KG1 (cell line): ENCODE measurements at places on chromosomes 12 and 14.
A peak's percentile ranks its signal among the peaks of the same experiment; 100 is the strongest.

GRCh38 chr12:29044799-29045198 lies 104.3 kb upstream of the FAR2 start:
- no peak for DNase-seq

DNA sequence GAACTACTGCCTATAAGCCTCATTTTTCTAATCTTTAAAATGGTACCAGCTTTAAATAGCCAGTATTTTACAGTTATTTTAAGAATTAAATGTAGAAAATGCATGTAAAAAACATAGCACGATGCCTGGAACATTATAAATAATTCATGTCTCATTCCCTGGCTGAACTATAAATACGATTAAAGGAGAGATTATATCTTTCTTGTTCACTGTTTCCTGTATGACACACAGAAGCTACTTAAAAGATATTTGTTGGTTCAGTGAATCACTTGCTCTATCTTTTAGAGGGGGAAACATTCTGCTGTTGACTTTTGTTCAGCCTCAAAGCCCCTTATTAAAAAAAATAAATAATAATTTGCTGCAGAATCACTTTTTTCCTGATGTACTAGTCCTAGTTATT lies 406.9 kb downstream of the LRFN5 start:
- no peak for DNase-seq

DNA sequence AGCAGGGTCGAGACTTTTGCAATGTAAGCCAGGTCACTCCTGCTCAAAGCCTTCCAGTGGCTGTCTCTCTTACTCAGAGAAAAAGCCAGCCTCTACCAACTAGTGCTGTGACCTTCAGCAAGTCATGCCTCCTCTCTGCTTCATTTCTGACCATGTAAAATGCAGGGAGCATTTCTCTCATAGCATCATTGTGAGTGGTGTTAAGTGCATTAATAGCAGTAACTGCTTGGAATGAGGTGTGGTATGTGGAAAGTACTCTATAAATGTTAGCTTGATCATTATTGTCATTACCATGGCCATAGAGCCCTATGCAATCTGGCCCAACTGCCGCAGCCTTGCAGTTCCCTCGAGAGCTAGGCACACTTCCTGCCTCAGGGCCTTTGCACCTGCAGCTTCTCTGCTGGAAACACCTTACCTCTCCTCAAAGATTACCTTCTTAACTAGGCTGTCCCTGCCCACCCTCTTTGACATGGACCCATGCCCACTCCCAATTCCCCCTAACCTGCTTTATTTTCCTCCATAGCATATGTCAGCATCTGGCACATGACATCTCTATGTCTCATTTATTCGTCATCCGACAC lies 10.9 kb downstream of the PLEKHD1 start:
- no peak for DNase-seq

DNA sequence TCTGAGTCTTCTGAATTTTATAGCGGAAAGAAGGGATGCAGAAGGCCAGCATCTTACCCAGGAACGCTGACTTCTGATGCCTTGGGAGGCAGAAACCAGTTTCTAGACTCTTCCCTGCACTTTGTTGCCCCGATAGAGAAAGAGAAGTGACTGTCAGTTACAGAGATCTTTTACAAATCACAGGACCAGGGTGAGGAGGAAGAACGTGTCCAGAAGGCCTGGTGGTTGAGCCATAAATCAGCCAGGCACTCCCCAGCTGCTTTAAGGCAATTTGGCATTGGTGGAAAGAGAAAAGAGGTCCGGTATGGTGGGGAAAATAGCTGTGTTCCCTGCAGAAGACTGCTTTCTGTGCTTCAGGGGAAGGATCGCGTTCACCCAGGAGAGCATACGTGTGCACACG lies 88.7 kb upstream of the KCNA1 start:
- DNase-seq = no peak

DNA sequence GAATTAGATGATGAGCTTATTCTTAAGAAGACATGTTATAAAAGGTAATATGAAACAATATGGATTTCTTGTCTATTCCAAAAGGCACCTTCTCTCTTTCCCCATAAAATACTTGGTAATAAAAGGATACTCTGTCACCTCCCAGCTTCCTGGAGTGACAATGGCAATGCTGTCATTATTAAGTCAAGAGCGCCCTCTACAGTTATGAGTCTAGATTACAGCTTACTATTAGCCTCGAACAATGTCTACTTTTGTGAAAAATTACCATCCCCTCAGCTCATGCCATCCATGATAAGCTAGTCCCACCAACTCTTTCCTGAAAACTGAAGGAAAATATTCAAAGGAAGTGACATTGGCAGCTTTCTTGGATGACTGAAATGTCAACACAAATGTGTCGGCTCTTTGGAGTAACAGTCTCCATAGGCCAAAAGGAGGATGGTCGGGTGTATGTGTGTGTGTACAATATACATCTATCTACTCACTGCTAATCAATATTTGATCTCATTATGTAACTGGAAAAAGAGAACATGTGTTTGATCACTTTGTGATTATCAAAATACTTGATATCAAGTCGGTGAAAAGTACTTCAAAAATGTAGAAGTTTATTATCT lies 48.7 kb upstream of the CDKN3 start:
- peak; percentile 13 for DNase-seq

DNA sequence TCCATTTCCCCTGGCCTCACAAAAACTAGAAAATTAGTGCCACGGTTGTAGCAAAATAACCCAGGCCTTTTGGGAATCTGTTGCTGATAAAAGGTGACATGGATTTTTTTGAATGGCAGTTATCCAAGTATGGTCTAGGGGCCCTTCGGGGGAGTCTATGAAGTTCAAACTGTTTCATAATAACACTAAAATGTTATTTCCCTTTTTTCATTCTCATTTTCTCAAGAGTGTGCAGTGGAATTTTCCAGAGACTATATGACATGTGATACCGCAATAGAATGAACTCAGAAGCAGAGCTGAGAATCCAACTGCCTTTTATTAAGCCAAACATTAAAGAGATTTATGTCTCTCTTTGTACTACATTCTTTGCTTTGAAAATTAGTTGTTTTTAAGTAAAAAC lies 26.9 kb downstream of the GSTZ1 start:
- peak; percentile 28 for DNase-seq

- DNase-seq = no peak
Measured at GRCh38 chr12:78584695-78585094, 279.9 kb upstream of the SYT1 start.

DNA sequence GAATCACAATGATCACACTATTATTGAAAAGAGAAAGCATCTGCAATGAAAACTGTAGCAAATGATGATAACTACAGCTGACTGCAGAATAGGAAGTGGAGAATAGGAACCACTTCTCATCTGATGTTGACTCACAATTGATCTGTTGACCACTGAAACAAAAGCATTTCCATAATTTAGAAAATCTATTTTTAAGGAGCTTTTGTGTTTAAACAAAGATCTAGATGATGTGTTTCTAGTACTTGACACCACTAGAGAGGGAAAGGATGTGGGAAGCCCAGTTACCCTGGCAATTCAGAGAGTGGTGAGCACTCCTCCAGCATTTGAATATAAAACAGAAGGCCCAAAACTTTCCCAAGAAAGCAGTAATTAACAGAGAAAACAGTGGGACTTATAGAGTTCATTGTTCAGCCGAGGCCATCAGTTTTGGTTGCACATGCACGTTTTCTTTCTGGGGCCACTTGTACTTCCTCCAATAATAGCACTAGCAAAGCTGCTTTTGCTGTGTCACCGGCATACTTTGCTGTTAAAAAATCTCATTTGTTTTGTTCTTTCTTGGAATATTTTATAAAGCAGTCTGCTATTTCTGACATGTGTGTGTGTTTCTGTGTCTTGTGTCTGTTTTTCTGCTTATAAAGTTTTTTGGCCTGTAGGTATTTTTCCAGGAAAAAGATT lies 76.1 kb upstream of the HECTD1 start:
- peak; percentile 9 for DNase-seq

DNA sequence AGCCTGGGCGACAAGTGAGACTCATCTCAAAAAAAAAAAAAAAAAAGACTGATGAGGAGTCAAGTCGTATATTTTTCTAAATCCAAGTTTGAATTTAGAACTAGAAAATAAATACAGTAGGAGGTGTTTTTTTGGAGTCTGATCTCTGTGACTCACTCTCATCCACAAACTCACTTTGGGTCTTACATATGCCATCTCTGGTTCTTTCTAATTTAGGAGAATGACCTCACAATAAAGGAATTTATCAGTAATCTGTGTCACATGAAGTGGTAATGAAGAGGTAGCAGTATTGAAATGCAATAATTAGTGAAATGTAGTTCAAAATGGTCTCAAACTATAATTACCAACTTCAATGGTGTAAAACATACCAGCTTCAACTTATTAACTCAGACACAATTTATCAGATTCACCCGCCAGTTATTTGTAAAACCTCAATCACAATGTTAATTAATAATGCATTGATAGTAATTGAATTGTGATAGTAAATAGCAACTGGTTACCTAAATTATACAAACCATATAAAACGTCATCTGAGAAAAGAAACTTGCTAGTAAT lies 4.4 kb upstream of the CFL2 start:
- no peak for DNase-seq

DNA sequence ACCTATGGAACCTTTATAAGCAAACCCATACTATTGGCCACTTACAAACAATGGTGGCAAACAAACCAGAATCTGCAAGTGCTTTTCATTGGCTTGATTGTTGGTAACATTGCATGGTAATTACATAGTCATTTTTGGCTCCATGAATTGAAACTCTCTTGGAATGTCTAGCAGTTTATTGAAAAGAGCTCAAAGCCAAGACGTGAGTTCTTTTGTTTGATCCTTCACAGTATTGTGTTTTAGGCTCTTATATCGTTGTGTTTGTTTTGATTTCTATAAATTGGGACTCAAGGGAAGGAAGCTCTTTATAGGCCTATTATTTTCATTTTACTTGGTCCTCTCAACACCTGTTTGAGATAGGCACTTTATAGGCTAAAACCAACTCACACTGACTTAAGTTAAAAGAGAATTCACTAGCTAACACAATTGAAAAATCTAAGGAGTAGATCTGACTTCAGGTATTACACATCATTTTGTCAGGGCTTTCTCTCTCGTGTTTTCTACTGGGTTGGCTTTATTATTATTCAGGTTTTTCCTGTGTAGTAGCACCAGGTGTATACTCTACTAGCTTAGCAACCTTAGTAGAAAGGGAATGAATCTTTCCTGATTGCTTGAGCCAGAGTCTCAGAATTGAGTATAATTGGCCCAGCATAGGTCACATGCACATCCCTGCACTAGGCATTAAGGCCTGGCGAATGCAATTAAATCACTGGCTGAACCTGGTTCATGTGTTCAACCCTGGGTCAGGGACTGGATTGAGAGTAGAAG lies 341.4 kb downstream of the RAD51B start:
- no peak for DNase-seq

DNA sequence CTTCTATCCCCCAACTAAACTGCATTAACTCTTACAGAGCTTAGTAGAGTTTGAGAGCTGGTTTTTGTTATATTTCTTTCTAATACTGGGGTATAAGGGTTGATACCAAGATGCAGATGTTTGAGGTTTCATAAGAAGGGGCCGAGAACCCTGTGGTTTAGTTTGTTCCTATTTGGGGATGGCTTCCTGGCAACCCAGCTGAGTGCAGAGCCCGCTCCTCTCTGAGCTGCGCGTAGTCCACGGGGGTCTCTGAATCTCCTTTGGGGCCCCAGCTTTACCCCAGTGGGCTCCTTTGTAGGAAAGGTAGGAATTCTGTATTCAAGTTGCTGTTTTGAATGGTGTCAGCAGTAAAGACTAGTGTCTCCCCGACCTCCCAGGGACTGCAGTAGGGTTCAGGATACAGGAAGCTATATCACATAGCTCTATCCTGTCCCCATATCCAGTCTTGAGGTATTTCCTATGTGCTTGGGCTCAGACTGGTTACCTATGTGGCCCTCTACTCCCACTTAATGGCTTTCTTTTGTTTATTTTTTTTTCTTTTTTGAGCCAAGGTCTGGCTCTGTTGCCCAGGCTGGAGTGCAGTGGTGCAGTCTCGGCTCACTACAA lies 25.4 kb downstream of the PLXNC1 start:
- no peak for DNase-seq

DNA sequence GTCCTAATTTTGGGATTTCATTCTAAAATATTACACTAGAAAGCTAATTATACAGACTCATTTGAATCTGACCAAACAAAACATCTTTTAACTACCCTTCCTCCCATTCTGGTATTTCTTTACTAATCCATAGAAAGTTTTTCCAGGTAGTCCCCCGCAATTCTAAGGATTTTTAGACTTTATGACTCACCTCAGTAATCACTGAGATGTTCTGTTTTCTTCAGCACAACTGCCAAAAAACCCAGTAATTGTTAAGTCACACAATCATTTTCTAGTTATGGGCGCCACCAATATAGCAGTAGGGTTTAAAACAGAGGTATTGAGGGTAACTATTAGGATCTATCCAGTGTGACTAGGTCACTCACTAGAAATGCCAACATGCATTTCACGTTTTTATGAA lies 1.6 kb upstream of the ARID4A start:
- DNase-seq = no peak

- no peak for DNase-seq
Measured at GRCh38 chr12:113400362-113400761, 3.3 kb downstream of the SDS start.

DNA sequence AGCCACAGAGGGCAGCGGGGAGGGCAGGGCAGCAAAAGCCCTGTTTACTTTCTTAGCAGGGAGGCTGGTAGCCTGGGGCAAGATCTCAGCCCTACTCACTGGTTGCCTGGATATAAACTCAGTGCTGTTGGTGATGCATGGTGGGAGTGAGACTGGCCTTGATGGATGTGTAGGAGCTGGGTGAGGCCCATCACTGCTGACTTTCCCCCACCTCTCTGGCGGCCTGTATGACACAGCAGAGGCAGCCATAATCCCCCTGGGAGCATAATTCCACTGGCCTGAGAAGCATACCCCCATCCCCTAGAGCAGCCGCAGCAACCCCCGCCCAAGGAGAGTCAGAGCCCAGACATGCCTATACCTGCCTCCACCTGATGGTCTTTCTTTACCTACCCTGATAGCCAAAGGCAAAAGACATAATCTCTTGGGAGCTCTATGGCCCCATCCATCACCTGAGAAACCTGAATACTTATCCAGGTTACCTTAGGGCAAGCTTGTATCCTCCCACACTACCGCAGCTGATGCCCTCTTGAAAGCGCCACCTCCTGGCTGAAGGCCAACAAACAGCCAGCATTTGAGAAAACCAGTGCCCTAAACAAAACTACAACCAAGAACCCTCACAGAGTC lies 59.3 kb downstream of the DNAI7 start:
- DNase-seq = no peak

GRCh38 chr12:108704527-108704926 lies 26.8 kb downstream of the CORO1C start:
- no peak for DNase-seq

DNA sequence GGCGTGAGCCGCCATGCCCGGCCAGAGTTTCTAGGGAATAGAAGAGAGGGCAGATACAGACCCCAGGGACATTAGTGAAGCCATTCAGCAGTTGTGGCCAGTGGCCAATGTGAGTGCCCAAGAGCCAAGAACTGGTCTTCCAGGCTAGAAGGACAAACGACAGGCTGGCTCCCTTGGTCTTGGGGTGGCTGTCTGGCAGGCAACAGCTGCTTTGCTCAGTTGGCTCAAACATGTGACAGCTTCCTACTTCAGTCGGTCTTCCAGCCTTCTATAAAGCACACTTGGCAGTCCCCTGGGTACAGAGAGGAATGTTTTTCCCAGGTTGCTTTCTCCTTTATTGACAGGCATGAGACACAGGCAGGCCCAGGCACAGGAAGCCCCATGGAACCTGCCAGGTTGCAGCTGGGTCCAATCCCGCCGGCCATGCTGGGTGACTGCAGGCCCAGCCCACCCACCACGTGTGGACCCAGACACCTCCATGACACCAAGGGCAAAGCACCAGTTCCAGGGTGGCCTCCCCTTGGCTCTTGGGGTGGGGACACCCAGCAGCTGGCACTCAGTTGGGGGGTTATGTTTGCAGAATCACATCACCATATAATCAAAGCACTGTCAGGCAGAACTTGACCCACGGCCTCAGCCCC lies 15.4 kb downstream of the CHGA start:
- no peak for DNase-seq

- DNase-seq = no peak
Measured at GRCh38 chr14:92619671-92620456, 106.3 kb downstream of the RIN3 start.
